ENCODE measurements at places on chromosomes 1 and 21. TPM values are rescaled to one million over a fixed set of nuclear protein-coding genes. Genes with fewer than 3 reads are reported as not detected.

S100B gene
- total RNA-seq = 8.4 TPM

TSPAN1 gene
- total RNA-seq = 7.0 TPM

GNG12 gene
- 137 TPM for total RNA-seq

SYT2 gene
- not detected for total RNA-seq

- DNase-seq = no peak
Measured at GRCh38 chr21:44436111-44436611, 19.1 kb upstream of the LRRC3 start.

DNA sequence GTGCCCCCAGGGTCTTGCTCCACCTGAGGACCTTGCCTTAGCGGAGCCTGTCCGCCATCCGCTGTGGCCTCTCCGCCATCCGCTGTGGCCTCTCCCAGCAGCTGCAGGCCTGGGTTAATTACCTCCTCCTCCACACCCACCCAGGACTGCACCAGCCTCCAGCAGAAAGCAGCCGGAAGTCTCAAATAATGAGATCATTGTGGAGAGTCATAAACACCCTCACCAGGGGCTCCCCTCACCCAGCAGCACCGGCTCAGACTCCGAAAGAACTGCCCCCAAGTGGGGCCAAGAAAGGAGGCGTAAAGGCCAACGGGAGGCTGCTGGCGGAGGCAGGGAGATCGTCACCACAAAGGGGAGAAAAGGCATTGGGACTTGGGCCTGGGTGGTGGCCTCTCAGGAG, 10.7 kb upstream of the GPR153 start:
- no peak for DNase-seq

DNA sequence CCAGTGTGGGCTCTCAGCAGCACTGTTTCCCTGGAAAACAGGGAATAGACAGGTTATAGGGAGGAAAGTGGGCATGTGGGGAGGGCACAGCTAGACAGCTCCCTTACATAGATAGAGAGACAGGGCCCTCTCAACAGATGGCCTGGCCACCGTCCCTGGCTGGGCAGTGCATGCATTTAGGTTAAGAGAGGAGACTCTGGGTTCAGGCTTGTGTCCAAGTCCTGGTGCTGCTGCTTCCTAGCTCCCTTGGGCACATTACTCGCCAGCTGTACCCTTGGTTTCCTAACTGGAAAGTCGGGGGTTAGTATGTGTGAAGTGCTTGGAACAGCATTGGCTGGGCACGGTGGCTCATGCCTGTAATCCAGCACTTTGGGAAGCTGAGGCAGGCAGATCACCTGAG, 9.1 kb downstream of the PLOD1 start:
- no peak for DNase-seq

- no peak for DNase-seq
Measured at GRCh38 chr1:183444243-183444642, 26.1 kb upstream of the NMNAT2 start.

- no peak for DNase-seq
Measured at GRCh38 chr1:33517596-33518250, 45.3 kb downstream of the ZSCAN20 start.
